ENCODE measurements at places on chromosomes 13 and 19.

DNA sequence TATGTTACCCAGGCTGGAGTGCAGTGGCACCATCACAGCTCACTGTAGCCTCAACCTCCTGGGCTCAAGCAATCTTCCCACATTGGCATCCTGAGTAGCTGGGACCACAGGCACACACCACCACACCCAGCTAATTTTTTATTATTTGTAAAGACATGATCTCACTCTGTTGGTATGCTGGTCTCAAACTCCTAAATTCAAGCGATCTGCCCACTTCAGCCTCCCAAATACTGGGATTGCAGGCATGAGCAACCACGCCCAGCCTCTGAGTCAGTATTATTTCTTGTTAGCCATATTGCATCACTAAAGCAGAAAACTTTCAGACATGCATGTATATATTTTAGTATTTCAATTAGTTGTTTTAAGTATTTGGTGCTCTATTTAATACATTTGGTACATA, 376.4 kb downstream of the GPC6 start:
- DNase-seq: no peak

GRCh38 chr13:34733721-34734120, 208.3 kb upstream of the NBEA start:
- no peak for DNase-seq

- DNase-seq: no peak
Measured at GRCh38 chr13:88097541-88097940, 426.4 kb downstream of the SLITRK5 start.

- DNase-seq: no peak
Measured at GRCh38 chr13:41708713-41709112, 251.4 kb downstream of the RGCC start.

GRCh38 chr13:52961256-52961910, 67.2 kb upstream of the OLFM4 start:
- DNase-seq: no peak

- DNase-seq: no peak
Measured at GRCh38 chr13:72864142-72865011, 82.4 kb downstream of the PIBF1 start.

GRCh38 chr13:97316390-97316789, 94.3 kb downstream of the MBNL2 start:
- DNase-seq: no peak

DNA sequence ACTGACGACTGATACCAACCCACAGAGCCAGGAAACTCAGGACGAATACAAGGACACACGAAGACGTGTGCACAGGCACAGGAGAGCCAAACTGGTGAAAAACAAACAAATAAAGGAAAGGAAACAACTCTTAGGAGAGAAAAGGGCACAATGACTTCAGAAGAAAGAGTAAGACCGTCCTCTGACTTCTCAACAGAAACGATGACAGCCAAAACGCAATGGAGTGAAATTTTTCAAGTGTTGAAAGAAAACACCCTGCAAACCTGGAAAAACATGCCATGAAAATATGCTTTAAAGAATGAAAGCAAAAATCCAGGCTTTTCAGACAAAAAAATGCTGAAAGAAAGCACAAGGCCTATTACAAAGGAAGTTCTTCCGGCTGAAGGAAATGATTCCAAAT, 24.6 kb upstream of the PLPP2 start:
- DNase-seq: no peak

- no peak for DNase-seq
Measured at GRCh38 chr19:3893509-3894179, 13.2 kb downstream of the ATCAY start.

- DNase-seq: no peak
Measured at GRCh38 chr13:50055454-50055853, 40.2 kb downstream of the KCNRG start.

DNA sequence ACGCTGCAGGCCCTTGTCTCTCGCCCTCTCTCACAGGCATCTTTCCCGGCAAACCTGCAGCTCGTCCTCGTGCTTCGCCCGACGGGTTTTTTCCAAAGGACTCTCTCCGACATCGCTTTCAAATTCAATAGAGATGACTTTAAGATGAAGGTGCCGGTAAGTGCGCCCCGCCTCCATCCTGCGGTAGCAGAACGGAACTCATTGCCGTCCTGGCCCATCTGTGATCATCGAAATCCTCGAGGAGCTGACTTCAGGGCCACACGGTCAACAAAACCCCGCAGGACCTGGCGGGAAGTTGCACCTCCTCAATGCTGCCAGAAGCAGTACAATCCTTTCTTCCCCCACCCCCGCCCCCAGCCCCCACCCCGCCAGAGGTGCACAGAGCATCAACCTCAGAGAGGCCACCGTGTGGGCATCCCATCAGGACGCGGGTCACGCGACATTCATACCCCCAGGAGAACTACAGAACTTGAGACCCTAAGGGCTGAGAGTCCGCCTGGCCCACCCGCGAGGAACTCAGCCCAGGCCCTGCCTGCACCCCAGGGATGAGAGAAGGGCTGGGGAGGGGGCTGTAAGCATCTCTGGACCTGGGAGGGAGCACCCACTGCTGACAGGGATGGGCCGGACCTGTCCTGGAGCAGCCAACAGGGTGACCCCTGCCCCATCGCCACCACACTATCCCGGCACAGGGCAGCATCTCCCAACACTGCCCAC, 44.9 kb upstream of the F7 start:
- DNase-seq: no peak
